ENCODE measurements at places on chromosomes 12 and 14.

DNA sequence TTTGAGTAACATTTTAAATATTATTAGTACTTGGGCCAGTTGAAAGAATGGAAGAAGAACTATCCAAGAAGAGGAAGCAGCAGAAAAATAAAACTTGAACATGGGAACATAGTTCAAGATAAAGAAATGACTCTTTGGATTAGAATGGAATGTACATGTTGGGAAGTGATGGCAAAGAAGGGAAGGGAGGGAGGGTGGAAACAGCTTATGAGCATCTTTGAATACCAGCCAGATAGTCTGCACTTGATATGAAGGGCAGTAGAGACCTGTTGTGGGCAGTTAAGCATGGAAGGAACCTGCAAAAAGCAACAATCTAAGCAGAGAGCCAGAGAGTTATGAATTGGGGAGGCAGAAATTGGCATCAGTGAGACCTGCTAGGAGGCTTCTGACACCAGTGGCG, 10.0 kb upstream of the IL22 start:
- peak; percentile 84 for DNase-seq

GRCh38 chr14:90511795-90512328, 115.0 kb downstream of the CALM1 start:
- DNase-seq, result no peak

DNA sequence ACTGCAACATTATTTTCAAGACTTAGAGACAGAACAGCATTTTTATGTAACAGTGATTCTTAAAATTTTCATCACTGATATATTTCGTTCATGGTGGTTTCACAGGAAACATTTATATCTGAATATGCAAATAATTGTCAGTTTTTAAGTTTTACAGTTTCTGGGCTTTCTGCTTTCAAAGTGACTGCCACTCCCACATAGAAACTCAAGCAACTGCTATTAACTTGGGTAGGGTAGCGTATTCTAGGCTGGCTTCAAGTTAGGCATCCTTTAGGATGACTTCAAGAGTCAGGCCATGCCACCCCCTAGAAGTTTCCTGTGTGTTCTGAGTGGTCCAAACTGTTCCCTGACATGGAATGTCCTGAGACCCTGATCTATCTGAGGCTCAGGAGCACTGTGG, 123.6 kb upstream of the TSPAN8 start:
- no peak for DNase-seq

DNA sequence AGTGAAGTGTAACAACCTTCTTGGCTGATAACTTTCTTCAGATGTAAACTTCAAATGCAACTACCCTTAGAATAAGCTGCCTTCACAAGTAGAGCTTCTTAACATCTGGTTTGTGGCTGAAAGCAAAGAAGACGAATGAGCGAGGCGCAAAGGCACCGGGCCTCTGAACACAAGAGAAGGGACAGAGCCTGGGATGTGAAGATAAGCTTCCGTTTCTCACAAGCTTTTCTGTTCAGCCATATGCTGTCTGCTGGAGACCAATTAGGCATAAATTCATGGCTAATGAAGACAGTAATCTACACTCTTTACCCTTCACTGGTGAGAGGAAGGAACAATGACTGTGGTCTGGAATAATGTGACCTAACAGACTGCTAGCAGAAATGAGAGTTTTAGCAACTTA, 195.2 kb downstream of the ATXN7L3B start:
- no peak for DNase-seq

GRCh38 chr14:106564058-106564643, 1037.8 kb downstream of the TMEM121 start:
- DNase-seq, result no peak

GRCh38 chr12:55978393-55978792, 4.5 kb downstream of the RAB5B start:
- no peak for DNase-seq

DNA sequence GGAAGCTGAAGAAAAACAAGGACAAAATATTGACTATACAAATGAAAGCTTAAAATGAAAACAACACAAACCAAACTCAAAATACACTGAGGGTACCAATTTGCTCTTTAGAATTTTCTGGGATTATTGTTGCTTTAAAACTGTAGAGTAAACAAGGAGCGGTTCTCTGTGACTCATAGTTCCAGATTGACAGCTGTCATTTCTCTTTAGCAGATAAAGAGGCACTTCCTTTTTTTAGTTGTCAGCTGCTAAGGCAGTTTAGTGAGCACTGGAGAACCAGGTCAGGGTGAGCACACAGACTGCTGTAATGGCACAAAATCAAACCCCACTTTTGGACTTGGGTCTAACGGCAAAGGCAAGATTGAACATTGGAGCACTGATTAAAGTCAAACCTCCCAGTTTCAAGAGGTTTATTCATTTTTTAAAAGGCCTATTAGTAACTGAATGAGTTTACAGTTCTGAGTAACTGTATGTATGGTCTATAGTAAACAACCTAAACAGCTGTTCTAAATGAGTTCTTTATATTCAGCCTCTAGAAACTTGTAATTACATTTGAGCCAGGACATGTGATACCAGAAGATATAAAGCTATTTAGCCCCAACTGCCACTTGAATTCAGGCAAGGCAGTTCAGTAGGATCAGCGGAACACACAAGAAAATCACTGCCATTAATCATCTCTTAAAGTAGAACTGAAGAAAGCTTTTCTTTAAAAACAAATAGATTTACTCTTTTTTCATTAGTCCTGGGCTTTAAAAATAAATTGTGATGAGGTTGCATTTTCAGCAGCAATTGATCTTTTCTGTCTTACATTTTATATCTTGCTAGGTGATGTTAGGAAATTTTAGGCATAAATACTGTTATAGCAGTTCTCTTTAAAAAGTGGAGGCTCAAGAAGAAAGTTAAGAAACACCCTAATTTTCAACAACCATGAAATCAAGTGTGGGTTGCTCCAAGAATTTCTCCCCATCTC, 71.7 kb upstream of the PRICKLE1 start:
- DNase-seq, result no peak

DNA sequence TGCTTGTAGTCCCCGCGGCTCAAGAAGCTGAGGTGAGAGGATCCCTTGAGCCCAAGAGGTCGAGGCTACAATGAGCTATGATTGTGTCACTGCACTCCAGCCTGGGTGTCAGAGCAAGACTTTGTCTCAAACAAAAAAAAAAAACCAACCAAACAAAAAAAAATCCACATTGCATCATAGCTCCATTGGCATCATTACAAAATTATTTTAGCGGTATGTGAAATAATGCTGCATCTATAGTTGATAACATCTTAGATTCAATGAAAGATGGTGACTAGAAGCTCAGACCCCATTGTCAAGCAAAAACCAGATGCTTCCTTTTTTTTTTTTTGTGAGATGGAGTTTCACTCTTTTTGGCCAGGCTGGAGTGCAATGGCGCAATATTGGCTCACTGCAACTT, 14.8 kb upstream of the PTHLH start:
- DNase-seq, result no peak

DNA sequence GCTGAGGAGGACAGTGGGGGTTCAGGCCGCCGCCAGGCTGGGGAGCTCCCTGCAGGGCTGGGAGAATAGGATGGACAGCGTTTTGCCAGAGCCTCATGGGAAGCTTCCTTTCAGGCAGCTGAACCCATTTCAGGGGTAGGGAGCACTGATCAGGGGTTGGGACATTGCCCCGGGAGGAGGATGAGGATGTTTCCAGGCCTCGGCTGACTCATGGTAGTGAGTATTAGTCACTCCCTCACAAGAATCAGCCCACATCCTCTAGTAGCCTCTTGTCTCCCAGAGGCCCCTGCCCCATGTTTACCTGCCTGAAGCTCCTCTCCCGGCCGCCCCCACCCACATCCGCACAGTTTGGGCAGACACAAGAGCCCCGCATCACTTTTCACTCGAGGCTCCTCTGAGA, 89.8 kb downstream of the ZFP36L1 start:
- peak; percentile 83 for DNase-seq

DNA sequence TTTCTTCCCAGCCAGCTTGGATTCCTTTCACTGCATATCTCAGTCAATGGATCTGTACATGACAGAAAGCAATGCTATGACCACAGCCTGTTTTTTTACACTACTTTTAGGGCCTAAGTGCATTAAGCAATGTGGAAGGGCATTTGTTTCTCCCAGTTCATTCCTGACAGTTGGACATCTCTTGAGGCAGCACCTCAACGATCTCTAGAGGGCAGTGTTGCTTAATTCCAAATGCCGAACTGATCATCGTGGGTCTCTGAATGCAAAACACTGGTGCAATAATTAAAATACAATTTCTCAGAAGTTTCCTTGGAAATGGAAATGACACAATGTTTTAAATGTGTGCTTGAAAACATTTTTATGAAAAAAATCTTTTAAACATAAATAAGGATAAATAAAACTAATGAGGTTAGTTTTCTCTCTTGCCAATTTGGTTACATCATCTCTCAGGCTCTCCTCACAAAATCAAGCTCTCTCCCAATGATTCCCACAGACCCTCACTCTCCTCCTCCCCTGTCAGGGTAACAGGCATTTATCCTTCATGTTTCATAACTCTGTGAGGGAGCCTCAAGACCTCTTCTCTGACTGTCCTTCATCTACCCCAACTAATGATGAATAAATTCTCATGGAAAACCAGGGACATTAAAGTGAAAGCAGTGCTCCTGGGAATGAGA, 192.4 kb upstream of the SLC16A7 start:
- DNase-seq, result peak; percentile 80

GRCh38 chr14:103444837-103445524, 59.8 kb downstream of the MARK3 start:
- peak; percentile 53 for DNase-seq

GRCh38 chr12:132803888-132804287, 24.8 kb downstream of the GOLGA3 start:
- DNase-seq, result no peak

- no peak for DNase-seq
Measured at GRCh38 chr14:52852810-52853521, 61.6 kb upstream of the GNPNAT1 start.

DNA sequence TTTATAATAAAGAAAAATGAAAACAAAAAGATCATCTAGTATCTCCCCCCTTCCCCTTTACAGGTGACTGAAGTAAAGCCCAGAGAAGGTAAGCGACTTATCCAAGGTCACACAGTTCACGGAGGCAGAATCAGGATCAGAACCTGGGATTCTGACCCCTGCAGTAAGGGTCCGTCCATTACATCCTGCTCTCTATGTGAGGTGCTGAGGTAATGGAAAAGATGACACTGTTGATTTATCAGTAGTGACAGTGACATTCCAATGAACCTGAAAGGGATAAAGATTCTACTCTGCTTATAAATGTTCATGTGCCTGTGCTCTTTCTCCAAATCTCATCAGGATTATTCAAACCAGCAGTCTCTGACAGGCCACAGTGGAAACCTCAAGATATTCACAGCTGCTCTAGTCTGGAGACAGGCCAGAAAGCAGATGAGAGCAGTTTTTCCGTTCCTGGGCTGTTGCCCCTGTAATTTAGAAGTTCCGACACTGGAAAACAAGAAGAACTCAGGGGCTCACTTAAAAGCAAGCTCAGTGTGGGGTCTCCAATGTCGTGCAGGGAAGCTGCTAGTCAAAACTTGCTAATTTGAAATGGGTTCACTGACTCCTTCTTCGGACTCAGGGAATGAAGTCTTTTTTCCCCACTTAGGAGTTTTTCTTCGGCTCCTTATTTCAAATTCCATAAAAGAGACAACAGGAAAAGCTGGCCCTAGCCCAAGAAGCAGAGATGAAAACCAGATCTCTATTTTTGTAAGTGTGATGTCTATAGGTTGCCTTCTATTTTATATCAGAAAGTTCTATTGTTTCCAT, 131.8 kb upstream of the EEA1 start:
- DNase-seq, result peak; percentile 62

DNA sequence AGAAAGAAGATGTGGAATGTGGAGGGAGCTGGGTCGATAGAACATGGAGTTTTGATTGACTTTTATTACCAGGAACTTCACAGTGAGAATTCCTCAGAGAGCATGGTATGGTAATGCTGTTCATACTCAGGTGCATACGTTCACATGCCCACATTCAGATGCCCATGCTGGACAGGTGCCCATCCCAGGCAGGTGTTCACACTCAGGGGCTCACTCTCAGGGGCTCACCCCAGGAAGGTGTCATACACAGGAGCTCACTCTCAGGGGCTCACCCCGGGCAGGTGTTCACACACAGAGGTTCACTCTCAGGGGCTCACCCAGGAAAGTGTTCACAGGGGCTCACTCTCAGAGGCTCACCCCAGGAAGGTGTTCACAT, 360.0 kb upstream of the SFSWAP start:
- DNase-seq, result no peak

DNA sequence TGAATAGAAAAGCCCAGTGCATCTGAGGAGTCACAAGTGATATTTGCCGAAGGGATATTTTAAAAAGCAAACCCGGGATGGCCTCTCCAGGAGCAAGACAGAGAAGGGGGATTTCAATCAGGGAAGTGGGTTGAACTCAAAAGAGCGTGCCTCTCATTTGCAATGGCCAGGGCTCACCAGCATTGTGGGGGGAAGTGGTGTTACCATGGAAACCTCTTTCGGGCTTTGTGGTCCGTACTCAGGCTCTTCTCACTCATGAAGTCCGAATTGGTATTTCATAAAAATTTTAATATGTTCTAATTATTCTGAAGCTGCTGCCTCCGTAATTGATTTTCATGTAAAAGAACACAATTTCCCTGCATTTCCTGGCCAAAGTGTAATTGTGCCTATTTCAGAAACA, 79.8 kb downstream of the SLC15A4 start:
- no peak for DNase-seq

- DNase-seq, result no peak
Measured at GRCh38 chr14:23568021-23568599, 519 bp upstream of the AP1G2 start.

- DNase-seq, result peak; percentile 45
Measured at GRCh38 chr12:52992699-52993557, 13.3 kb upstream of the EIF4B start.

DNA sequence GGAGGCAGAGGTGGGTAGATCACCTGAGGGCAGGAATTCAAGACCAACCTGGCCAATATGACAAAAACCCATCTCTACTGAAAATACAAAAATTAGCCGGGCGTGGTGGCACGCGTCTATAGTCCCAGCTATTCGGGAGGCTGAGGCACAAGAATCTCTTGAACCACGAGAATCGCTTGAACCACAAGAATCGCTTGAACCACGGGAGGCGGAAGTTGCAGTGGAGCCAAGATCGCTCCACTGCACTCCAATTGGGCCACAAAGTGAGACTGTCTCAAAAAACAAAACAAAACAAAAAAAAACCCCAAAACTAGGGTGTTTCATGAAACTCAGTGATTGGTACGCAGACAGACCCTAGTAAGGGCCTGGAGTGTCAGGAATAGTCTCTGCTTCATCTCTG, 6.4 kb upstream of the ARF6 start:
- no peak for DNase-seq

DNA sequence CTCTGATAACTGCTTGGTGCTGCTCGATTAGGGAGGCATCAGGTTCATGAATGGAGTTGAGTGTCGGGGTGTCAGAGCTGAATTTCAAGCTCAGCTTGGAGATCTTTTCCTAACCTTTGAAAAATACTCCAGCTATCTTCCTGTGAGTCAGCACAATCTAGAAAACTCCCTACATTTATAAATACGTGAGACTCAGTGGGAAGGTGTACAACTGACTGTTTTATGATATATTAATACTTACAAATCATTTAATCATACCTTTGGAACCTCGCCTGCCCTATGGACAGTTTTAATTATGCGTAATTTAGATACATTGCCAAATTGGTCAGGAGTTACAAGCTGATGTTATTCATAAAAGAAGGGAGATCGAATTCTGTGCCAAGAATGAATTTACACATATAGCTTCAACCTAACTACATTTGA, 961 bp downstream of the CMAS start:
- DNase-seq, result peak; percentile 4

Measured in fibroblast of skin of back (primary cell).